Mesothelial cell of epicardium (in vitro differentiated cells): ENCODE measurements at places on chromosomes 5 and 9. TPM values are rescaled to one million over a fixed set of nuclear protein-coding genes. Genes with fewer than 3 reads are reported as not detected.

DNA sequence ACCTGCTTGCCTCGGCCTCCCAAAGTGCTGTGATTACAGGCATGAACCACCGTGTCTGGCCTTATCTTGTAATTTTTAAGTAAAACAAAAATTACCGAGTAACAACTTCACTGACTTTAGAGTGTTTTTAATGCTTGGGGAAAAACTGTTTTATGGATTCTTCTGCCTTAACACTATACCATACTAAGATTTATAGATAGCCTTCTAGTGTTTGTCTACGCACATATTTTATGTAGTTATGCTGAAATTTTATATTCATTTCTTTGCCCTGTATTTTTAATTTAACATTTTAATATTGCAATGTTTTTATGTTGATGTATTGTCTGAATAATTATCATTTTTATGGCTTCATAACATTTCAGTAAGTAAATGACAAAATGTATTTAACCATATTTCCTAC, 96.4 kb upstream of the FTMT start:
- DNase-seq, result no peak

PAEP gene
- total RNA-seq, result not detected in 3 replicates

GRCh38 chr5:94467346-94467953, 151.0 kb downstream of the KIAA0825 start:
- DNase-seq, result no peak

TEX48 gene
- not detected in 3 replicates for total RNA-seq

GRCh38 chr5:5344051-5344571, 78.4 kb upstream of the ICE1 start:
- DNase-seq, result no peak

DNA sequence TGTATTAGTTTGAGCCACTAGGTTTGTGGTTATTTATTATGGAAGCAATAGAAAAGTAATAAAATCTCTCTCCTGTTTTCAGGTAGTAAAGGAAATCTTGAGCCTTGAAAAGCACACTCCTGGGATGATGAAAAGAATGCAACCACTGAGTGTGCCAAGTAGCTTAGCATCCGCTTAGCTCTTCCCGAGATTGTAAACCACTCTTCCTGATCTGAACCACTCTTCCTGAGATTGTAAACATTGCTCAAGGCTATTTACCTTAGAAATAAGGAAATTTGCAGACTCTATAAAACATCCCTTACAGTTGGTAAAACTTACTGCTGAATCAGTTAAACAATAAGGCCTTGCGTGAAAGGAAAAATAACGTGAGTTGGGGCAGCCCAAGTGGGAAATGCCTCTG, 17.4 kb upstream of the IL33 start:
- DNase-seq, result no peak

GRCh38 chr9:113350107-113350661, 843 bp downstream of the BSPRY start:
- DNase-seq, result no peak

SELENOP gene
- total RNA-seq, result 84.5 to 95.8 TPM (median 86.9 TPM) in 3 replicates

GRCh38 chr5:4977416-4978110, 162.6 kb upstream of the ADAMTS16 start:
- no peak for DNase-seq

DNA sequence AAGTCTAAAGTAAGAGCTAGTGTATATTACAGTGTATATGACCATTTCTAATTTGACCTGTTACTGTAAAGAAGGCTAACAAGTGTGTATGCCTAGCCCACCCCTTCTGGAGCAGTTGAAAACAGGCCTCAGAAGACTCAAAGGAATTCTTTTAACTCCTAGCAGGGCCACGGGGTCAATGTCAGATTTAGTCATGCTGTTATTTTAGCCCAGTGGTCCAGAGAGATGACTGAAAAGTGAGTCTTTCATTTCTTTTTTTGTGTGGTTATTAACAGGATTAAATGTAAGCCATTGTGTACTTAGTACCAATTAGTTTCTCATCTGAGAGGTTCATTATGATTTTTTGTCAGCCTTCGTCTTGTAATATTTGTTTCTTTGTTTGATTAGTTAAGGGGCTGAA, 24.4 kb downstream of the ZCCHC7 start:
- no peak for DNase-seq

GRCh38 chr5:98041661-98042060, 731.8 kb upstream of the RGMB start:
- DNase-seq, result no peak

- DNase-seq, result no peak
These were observed 139.4 kb upstream of the IL12B start for GRCh38 chr5:159469496-159470372.

DNA sequence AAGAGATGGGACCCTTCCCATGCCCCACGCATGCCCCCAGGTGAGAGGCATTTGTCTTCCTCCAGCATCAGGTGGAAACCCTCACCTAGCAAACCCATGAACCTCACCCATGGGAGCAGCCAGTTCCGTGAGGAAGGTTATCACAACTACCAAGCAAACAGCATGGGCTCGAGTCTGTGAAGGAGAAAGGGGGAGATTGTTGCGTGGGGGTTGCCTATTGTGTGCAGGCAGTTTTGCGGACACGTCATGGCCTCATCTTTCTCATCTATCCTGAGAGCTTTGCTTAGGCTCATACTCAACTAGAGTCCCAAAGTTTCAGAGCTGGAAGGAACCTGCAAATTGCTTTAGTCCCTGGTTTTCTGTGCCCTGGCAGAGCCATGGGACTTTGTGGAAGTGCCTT, 73.6 kb upstream of the TGFBR1 start:
- no peak for DNase-seq

DNA sequence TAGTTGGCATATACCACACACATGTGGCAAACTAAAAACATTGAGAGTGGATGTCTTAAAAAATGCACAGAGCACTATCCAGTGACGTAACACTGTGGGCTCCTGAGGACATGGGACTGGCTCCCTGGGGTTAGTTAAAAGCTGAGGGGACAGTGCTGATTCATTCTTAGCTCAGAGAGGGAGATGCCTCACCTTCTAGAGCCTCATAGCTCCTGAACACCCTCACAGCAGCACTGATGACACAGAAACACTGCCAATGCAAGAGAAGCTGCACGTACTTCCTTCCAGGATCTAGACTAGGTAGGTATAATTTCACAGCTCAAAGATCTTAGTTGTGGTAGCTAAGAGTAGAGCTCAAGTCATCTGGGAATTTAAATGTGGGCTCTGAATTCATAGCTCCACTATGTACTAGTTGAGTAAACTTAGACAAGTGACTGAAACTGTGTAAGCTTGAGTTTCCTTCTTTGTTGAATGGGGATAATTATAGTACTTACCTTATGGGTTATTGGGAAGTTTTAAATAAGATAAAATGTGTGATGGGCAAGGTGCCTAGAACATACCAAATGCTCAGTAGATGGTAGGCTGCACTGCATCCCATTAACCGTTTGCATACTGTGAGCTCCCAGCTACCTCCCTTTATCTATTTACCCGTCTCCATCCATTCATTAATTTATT, 279.9 kb downstream of the ASTN2 start:
- no peak for DNase-seq

DNA sequence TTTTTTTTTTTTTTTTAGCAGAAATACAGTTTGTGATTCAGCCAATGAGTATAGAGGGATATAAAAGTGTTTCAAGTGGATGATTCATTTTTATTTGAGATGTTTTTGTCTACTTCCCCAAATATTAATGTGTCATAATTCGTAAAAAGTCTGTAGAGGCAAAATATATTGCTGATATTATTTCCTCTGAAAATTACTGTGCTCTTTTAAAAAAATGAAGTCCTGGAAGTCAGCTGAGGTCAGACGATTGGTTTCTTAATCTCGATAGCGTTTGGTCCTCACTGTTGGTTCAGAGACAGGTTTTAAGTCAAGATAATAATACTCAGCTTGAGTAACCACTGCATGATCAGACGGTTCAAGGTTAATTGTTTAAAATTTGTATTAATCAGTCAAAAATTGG, 19.5 kb downstream of the IL9 start:
- no peak for DNase-seq

DNA sequence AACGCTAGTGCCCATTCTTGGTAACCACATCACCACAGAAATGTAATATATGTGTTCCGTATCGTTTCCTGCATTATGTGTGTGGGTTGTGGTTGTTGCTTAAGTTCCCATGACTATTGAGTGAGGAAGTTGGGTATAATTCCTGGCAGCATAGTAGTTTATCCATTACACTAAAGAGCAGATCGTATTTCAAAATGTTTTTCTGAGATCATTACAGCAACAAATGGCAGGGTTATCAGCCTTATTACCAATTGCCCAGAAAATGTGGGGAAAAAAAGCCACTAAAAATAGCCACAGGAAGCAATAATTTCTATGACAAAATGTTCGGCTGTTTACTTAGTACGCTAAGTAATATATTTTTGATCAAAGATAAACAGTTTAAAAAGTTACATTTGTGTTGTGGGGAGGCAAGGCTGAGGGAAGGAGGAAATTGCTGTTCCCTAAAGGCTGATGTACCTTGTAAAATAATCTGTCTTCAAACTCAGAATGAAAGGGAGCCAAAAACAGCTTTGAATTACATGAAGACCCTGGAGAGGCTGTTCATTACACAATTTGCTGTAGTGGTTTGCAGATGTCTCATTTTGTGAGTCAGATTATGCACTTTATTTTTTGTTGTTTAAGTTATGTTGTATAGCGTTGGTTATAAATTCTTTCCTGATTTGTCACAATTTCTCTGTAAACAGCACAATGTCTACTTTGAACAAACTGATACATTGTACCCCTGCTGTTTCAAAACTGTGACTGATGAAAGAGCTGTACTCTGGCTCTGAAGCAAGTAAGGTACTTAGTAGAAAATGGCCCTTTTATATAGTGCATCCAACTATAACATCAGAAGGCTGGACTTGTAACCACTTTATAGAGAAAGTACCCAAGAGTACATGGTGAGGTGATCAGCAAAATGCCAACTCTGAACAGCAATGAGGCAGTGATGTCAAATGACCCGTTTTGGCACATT, 1028.5 kb downstream of the NR2F1-AS1 start:
- no peak for DNase-seq

GRCh38 chr5:146254223-146254622, 50.8 kb downstream of the RBM27 start:
- DNase-seq, result no peak

GRCh38 chr5:174571662-174572397, 152.6 kb upstream of the MSX2 start:
- DNase-seq, result peak; percentile 58

DNA sequence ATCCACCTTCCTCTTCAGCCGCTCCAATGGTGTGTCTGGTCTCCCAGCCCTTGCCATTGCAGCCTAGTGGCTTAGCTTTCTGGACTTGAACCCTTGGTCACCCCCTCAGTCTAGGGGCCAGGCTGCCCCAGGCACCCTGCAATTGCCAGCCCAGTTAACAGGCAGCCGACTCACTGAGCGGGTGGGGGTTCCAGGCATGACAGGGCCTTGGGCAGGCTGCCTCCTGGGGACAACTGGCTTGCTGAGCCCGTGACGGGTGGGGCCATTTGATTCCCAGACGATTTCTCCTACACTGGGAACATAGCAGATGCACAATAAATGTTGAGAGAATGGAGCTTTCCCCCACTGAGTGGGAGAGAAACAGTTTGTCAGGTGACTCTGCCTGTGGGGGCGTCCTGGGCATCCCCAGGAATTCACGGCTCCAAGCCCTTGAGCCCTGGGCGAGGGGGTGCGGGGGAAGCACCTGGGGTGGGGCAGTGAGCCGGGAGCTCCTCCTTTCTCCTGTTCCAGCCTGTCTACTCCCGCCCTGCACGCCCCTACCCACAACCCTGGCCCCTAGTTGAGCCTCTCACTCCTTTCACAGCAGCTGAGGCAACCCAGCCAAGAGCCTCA, 12.6 kb upstream of the AQP7 start:
- DNase-seq, result no peak

MARVELD2 gene
- total RNA-seq, result 18.8 to 20.0 TPM (median 19.6 TPM) in 3 replicates
